ENCODE measurements at places on chromosomes 5 and 9.
A peak's percentile ranks its signal among the peaks of the same experiment; 100 is the strongest.

GRCh38 chr5:108548684-108549596, 167.0 kb upstream of the FBXL17 start:
- DNase-seq = no peak

- no peak for DNase-seq
Measured at GRCh38 chr9:133122935-133123611, 2.0 kb upstream of the RALGDS start.

GRCh38 chr9:105236261-105236660, 8.2 kb upstream of the SLC44A1 start:
- no peak for DNase-seq

- DNase-seq = no peak
Measured at GRCh38 chr5:174145091-174145490, 99.6 kb downstream of the NSG2 start.

DNA sequence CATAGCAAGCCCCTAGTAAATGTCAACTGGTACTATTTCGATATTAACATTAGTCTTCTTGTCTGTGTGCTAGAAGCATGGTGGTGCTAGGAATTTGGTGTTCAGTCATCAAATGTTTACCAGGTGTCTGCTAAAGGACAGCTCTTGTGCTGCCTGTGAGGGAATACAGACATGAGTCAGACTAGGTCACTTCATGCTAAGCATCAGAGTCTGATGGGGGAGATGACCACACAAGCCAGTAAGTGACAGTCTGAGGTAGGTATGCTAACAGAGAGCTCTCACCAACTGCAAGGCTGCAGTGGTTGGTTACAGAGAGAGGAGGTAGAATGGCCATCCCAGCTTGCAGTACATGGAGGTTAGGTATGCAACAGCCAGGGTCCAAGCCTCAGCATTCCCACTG, 320.9 kb downstream of the CDK5RAP2 start:
- DNase-seq = no peak

DNA sequence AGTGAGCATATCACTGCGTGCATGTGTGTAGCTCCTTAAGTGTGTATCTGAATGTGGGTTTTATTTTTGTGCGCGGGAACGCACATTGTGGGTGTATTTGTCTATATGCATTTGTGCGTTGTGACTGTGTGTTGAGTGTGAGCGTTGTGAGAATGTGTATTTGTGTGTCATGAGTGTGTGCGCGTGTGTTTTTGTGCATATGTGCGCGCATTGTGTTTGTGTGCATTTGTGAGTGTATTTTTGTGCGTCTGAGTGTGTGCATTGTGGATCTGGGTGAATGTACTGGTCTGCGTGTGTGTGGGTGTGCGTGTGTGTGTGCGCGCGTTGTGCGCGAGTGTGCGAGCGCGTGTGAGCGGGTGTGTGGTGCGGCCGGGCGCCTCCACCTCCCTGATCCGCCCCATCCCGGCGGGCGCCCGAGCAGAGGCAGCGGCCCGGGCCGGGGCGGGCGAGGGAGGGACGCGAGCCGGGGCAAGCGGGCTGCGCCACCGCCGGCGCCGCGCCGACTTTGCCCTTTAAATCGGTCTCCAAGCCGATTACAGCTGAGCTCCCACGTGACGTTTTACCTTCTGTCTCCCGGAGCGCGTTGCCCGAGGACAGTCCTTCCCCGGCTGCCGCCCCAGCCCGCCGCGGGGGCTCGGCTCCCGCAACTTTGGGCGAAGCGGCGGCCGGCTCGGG, at the start of gene RASGRF2:
TSS of gene RASGRF2 (plus strand) at position 596 of the 675 bp plus-strand sequence. CDS start 376 bp downstream, outside the sequence.
- no peak for DNase-seq

DNA sequence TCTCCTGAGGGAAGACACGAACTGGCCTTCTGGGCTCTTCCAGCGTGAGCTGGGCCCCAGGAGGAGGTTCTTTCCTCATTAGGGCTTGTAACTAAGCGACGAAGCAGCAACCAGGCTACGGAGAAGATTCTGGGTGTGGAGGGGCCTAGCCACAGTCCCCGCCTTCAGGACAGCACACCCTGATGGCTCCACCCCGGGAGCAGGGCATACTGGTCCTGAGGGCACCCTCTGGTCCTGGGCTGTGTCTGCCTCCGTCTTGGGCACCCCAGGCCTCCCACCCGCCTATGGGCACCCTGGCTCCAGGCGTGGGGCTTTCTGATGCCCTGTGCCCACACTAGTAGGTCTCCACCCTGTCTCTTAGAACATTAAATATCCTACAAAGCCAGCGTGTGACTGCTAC, 136.4 kb downstream of the OLFM1 start:
- DNase-seq = no peak

GRCh38 chr9:129422843-129423192, 198.1 kb downstream of the C9orf50 start:
- DNase-seq = no peak

- DNase-seq = no peak
Measured at GRCh38 chr9:133378408-133378962, 2.3 kb downstream of the STKLD1 start.

DNA sequence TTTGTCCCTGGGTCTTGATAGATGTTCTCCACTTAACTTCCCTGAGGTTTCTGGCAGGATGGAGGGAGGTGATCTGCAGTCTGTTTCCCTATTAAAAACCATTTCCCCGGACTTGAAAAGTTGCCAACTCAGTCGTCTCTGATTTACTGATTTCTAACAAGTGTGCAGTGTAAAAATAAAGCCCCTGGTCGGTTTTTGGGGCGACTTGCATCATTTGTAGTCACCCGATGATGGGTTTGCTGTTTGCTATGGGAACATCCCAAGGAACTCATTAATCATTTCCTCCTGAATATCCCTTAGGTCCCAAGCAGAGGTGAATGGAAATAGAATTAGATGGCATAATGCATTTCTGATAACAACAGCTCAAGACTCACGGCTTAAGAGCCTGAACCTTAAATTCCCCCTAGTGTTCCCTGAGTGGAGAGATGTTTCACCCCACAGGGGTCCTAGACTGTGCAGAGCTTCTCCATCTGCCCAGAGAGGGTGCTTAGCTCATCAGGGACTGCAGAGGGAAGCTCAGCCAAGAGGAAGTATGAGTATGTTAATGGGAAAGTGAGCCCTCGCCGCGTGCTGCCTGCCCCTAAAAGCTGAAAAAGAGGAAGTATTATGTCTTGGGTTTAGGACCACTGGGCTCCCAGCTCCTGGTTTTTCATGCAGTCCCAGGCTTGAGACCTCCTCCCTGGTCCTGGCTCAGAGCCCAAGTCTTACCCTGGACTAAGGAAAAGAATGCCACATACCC, 115.1 kb upstream of the DAP start:
- DNase-seq = peak; percentile 37

DNA sequence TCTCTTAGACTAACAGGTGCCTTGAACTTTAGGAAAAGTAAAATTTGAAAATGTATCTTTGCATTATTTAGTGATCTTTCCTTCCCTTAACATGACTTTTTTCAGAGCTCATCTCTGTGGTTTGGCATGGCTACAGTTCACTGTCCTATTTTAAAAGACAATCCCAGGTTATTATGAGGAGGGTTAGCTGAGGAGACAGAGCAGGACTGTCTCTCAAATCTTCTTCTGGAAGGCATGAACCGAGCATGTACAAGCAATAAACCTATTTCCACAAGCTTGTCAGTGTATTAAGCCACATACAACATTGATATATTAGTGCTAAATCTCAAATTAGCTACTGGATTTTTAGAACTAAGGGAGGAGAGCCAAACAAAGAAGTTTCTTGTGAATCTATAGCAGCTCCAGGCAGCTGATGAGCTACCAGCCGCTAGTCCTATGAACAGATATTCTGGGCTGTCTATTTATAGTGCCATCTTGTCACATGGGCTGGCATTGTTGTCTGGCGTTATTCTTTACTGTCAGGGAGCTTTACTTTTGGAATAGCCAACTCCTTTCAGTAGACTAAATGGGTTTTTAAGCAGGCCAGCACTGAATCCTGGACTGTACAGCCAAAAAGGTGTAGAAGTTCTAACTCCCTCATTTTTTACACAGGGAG, 171.2 kb upstream of the ACTBL2 start:
- no peak for DNase-seq

DNA sequence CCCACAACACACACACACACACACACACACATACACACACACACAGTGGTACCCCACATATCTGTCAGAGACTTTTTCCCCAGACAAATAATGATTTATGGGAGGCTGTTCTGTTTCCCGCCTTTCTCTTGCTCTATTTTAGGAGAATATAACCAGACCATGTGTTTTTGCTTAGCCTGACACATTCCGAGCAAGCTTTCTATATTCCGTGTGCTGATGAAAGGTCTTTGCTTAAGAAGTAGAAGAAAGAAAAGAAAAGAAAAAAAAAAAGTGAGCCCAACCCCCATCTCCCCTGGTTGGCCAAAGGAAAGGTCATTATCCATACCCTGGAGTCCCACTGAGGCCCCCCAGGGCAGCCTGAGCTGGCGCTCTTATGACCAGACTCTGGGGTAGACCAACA, 338.6 kb downstream of the SLIT3 start:
- DNase-seq = no peak

- DNase-seq = no peak
Measured at GRCh38 chr9:80437825-80438224, 866.1 kb downstream of the TLE4 start.

- DNase-seq = no peak
Measured at GRCh38 chr5:175873088-175873454, 1.7 kb downstream of the CPLX2 start.

- DNase-seq = no peak
Measured at GRCh38 chr9:17121264-17121663, 13.6 kb upstream of the CNTLN start.

GRCh38 chr5:8436924-8437323, 568.0 kb downstream of the MTRR start:
- DNase-seq = no peak

GRCh38 chr5:96963267-96963666, 27.4 kb downstream of the LNPEP start:
- DNase-seq = no peak

DNA sequence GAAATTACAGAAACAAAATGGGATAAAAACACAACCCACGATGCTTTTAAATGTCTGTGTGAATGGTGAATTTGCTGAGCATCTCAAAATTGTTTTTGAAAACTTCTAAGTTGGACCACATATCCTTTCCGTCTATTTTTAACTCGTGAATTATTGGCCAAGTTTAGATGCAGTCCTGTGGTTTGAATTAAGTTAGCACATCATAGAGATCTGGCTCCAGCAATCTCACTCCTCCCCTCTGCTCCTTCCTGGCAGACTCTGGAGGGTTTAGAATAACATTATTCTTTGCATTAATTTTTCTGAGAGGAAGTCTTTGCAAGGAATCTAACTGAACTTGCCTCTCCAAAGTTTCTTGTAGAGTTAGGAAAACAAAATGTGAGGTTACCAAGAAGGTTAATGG, 14.5 kb upstream of the ANKRD55 start:
- no peak for DNase-seq

- DNase-seq = no peak
Measured at GRCh38 chr9:21558615-21559401, 76.7 kb upstream of the IFNE start.

- DNase-seq = no peak
Measured at GRCh38 chr9:100933656-100934055, 94.9 kb upstream of the PLPPR1 start.

DNA sequence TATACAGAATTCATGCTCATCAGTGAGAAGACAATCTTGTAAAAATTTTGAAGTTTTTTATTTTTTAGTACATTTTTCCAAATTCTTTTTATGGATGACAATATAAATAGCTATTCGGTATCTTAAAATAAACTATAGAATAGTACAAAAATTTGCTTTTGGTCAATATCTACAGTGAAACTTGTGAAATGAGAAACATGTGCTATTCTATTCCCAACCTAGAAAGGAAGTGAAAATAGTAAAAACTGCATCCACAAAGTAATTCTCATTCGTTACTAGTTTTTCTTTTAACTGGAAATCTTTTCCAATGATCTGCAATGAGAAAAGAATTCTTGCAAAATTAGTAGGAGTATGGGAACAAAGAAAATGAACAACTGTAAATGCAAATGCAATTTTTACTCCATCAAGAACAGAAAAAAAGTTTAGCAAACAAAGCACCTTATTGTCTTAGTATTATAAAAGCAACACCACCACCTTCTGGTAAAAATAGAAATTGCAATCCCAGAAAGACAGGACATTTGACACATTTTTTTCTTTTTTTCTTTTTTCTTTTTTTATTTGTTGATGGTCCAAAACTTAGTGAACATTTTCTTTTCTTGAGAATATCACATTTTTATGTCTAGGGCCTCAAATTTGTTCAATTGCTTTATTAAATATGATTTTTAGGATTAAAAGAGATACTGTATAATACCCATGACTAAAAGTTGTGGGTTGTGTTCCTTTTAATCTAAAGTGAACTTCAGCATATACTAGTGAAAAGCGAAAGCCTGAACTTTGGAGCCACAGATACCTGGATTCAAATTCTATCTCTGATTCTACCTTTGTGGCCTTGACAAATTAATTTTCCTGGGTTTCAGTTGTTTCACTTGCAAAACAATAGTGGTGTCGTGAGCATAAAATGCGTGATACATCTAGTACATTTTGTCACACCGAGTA, 72.3 kb downstream of the SLCO4C1 start:
- DNase-seq = no peak

- DNase-seq = no peak
Measured at GRCh38 chr5:167900340-167900935, 391.0 kb upstream of the WWC1 start.

DNA sequence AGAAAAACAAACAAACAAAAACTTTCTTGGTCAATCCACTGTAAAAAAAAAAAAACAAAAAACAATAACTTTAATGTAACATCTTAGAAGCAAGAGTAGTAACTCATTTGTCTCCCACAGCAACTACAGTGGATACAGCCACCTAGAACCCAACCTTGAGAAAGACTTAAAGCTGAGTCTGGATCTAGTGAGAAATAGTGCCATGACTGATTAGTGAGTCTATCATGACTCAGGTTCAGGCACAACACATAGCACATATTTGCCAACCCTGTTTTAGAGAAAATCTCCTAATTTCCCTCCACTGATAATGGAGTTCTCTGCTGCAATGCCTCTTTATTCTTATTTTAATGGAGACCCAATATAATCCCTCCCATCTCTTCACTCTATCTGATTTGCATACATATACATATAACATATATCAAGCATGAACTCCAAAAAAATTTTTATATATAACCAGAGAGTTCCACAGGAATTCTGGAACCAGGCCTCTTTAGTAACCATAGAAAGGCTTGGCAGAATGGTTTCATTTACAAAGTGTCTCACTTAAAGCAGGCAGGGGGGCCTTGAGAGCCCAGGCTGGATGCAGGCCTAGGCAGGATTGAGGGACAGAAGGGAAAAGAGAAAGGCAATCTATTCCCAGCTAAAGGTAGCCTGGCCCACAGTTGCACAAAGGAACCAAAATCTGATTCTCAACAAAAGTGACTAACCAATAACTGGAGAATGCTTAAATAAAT, 11.9 kb upstream of the NR4A3 start:
- no peak for DNase-seq

GRCh38 chr9:82763656-82764055, 299.3 kb downstream of the RASEF start:
- no peak for DNase-seq

GRCh38 chr9:120435091-120435490, 144.9 kb downstream of the CDK5RAP2 start:
- DNase-seq = no peak

GRCh38 chr9:120324996-120325642, 254.8 kb downstream of the CDK5RAP2 start:
- no peak for DNase-seq

All from GDM1 (cell line).